Endothelial cell of umbilical vein (primary cell): ENCODE measurements at places on chromosomes 7 and 10. TPM values are rescaled to one million over a fixed set of nuclear protein-coding genes. Genes with fewer than 3 reads are reported as not detected.
A peak's percentile ranks its signal among the peaks of the same experiment; 100 is the strongest.

MYL10 gene
- total RNA-seq = not detected in 2 replicates

DNA sequence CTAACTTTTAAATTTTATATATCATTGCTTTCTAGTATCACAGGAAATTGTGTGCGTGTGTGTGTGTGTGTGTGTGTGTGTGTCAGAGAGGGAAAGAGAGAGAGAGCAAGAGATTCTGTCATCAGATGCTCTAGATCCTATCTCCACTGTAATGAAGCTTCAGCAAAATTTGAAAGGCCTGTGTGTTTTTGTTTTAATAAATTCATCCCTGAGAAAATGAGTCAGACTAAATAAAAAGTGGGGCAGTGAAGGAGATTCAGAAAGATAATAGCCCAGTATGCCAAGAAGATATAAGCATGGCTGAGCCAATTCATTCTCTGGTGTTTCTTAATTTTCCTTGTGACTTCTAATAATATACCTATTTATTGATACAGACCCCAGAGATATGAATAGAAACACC, 184.2 kb upstream of the TMEM196 start:
- H3K4me3 ChIP-seq = no peak overlapping the region
- H3K27ac ChIP-seq = peak overlapping the region; percentile 83
- peaks cover 17% of the 10 kb centered on the region for H3K4me1 ChIP-seq
- no peak for DNase-seq
- no peaks in the 10 kb centered on the region for H3K27me3 ChIP-seq

GRCh38 chr7:132618956-132619305, 42.7 kb upstream of the PLXNA4 start:
- DNase-seq = peak; percentile 86
- H3K27me3 ChIP-seq = peaks cover 4% of the 10 kb centered on the region
- H3K36me3 ChIP-seq = no peaks in the 10 kb centered on the region
- peak overlapping the region; percentile 87 for H3K27ac ChIP-seq

DNA sequence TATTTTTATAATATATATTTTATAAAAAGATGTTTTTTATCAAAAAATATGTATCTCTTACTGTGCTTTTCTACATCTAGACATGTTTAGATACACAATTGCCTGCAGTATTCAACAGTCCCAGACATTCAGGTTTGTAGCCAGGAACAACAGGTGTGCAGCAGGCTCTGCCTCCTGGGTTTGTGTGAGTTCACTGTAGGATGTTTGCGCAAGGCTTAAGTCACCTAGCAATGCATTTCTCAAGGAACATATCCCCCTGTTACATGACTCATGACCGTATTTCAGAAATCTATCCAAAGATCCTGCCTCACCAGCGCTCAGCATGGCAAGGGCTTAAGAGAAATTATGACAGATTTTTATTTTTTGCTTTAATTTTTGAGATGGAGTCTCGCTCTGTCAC, 41.5 kb downstream of the PITRM1 start:
- no peak overlapping the region for H3K27ac ChIP-seq
- no peaks in the 10 kb centered on the region for H3K27me3 ChIP-seq
- H3K4me3 ChIP-seq = no peak overlapping the region
- H3K4me1 ChIP-seq = no peaks in the 10 kb centered on the region

CTAGE4 gene
- 0.30 TPM in 1 of 2 replicates, not detected in the other for total RNA-seq
